ENCODE measurements at places on chromosomes 7 and 10.

GRCh38 chr7:585873-586272, 66.2 kb upstream of the PDGFA start:
- DNase-seq: no peak

- DNase-seq: no peak
These were observed 7.4 kb downstream of the TAS2R41 start for GRCh38 chr7:143485094-143485493.

DNA sequence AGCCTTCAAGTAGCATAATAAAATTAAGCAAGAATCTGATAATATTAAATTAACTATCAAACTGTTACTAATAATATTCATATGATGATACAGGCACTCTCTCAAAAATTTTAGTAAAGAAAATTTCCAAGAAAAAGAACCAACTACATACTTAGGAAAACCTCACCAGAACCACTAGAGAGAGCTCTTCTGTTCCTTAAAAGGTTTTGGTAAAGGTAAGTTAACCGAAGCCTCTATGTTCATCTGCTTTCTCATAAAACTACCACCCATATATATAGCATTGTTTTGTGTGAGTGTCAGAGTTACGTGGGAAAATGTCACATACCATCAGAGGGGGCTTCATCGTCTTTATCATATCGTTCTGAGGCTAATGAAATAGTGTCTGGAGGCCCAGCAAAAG, 20.7 kb downstream of the SKAP2 start:
- no peak for DNase-seq

- DNase-seq: no peak
These were observed 17.2 kb downstream of the CHST15 start for GRCh38 chr10:124076148-124076733.

- DNase-seq: no peak
These were observed 22.2 kb upstream of the RASSF4 start for GRCh38 chr10:44937196-44938005.

DNA sequence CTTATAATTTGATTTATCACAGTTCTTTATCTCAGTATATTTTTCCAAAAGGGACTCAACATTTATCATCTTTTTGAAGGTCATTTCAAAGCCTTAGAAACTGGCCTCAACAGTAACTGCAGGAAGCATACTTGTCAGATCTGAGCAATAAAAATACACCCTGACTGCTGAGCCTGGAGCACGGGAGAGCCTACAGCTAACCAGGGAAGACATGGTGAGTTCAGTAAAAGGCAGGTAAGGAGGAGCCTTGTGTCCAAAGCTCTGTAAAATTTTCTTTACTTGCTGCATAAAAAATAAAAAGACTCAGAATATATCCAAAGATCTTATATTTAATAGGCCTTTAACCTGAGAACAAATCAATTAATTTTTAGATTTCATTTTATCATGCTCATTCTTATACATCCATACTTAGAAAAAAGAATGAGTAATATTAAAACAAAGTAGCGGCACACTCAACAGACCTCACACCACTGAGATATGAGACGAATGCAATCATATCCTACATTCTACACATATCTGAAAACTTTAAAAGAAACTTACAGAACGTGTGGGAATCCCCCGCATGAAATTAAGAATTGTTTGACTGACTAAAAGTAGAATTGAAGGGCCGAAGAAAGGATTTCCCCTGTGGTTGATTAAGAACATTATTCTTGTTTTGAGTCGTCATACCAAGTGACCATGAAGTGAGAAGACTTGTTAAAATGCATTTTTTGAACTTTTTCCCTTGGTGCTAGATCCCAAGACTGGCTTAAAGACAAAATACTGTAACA, 296.4 kb upstream of the MKLN1 start:
- no peak for DNase-seq

- DNase-seq: no peak
These were observed 96.6 kb downstream of the NOC3L start for GRCh38 chr10:94266091-94266490.

GRCh38 chr7:128201067-128201689, 39.9 kb upstream of the LEP start:
- DNase-seq: no peak

DNA sequence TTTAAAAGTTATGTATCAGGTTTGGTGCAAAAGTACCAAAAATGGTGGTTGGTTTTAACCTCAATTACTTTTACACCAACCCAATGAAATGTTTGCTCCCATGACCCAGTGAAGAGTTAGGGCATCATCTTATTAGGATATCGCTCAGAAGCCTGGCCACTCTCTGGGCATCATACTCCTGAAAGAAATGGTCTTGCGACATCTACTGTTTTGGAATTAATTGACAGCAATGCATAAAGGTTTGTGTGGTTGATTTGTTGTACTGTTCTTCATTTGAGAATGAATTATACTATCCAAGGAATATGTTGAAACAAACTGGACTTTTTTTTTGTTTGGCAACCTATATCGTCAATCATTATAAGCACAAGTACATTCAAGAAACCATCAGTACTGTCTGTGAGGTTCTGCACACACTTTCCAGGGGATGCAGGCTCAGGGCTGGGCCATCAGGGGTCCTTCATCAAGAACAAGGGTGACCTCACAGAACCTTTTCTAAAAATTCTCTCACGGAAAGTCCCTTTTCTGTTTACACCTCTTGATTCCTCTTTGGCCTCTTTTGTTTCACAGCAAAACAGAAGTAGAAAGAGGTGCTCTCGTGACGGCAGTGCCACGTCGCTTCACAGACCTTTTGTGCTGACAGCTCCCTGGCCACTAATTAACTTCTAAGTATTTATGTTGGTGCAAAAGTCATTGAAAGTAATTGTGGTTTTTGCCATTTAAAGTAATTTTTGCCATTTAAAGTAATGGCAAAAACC, 117.2 kb upstream of the KLF6 start:
- DNase-seq: no peak

DNA sequence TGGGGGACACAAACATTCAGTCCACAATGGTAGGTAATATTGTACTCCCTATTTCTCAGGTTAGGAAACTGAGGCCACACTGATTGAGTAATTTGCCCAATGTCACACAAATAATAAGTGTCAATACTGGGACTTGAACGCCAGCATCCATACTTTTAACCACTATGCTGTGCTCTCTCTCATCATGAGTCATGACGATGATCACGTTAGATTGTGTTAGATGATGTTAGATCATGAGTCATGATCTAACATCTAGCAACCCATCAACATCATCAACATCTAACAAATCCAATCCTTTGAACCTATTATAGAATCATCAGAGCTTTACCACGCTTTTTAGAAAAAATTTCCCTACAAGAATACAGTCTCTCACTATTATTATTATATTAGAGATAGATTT, 28.1 kb upstream of the HERPUD2 start:
- no peak for DNase-seq

DNA sequence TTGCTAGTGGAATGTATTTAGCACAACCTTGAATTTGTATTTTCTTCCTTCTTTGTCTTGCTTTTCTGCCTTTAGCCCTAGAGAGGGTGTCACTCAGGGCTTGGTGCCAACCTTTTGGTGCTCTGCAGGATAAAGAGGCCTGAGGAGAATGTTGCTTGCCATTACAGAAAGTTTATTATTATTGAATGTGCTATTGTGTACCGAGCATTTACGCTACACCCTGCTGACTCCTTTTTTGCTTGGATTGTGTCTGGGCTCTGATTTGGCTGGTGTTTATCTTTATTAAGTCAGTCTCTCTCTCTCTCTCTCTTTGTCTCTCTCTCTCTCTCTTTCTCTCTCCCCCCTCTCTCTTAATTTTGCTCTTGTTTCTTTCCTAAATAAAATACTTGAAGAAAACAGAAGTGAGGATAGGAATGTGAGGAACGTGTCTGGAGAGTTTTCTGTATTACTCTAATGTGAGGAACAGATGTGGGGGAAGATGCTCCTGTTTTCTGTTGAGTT, 284.4 kb upstream of the PHYHIPL start:
- no peak for DNase-seq

GRCh38 chr10:34854147-34854601, 39.1 kb upstream of the PARD3 start:
- no peak for DNase-seq

- DNase-seq: no peak
These were observed 328.2 kb downstream of the TNS3 start for GRCh38 chr7:47253650-47254080.

- no peak for DNase-seq
These were observed 18.7 kb downstream of the CLIP2 start for GRCh38 chr7:74307738-74308505.

DNA sequence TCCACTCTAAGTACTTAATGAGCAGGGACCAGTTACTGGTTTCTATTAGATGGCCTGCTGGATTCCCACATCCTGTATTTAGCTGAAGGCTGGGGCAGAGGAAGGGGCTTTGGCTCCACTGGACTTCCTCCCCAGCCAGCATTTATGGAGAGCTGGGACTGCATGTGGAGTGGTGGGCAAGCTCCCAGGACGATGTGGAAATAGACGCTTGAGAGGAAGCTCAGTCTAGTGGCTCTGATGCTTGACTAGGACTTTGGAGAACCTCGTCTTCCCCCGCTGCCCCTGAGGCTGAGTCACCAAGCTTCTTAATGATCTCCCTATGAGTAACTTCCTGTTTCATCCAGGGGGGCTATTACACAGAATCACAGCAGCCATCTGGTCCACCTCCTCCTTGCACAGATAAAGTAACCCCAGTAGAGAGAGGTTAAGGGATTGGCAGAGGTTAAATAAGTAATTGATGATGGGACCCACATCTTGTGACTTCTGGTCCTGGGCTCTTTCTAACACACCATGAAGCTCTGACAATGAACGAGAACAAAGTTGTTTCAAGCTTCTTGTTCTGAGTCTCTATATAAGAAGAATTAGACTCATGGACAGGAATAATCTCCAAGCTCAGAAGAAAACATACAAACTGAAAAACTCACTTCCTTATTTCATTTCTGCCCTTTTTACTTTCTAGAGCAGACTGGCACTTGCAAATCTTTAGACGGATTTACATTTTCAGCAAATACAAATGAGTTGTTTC, 126.2 kb downstream of the PRPF18 start:
- DNase-seq: no peak

- peak; percentile 10 for DNase-seq
These were observed 745 bp downstream of the SLC16A9 start for GRCh38 chr10:59708816-59709394.

GRCh38 chr7:123415625-123416024, 118.8 kb downstream of the IQUB start:
- DNase-seq: no peak

- no peak for DNase-seq
These were observed 50.2 kb downstream of the LAMB4 start for GRCh38 chr7:108079648-108080591.

GRCh38 chr10:97195706-97196222, 10.0 kb upstream of the SLIT1 start:
- DNase-seq: no peak

DNA sequence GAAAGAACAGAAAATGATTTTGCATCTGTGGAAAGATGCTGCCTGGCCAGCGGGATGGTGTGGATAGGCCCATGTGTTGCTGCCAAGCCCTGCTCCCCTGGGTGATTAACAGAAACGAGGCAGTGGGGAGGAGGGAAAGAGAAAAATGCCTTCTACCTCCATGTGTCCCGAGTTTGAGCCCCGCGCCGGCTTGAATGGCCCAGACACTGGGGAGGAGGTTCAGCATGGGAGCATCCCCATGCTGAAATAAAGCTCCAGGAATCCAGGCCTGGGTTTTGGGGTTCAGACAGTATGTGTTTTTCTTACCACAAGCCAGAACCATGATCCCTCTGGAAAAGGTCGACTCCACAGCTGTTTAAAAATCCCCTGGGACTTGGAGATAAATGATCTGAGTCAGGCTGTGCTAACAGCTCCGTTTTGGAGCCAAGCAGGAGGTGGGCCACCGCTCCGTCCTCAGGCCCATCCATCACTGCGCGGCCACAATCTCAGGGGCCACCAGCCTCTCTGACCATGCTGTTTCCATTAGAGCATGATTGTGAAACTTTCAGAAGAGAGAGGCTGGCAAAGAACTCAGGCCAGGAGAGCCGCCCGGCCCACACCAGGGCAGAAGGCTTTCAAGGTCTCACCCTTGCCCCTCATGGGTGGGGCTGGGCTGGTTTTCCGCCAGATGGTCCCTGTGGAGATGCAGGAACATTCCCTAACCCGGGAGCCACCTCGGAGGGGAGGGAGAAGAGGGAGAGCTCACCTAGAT, 299.7 kb downstream of the ZEB1 start:
- no peak for DNase-seq
